Peyer's patch (tissue), 4 donors: ENCODE measurements at places on chromosomes 5 and 9. TPM values are rescaled to one million over a fixed set of nuclear protein-coding genes. Genes with fewer than 3 reads are reported as not detected.

GRCh38 chr5:171850324-171850947 lies 64.8 kb downstream of the SMIM23 start:
- no peak for DNase-seq

DNA sequence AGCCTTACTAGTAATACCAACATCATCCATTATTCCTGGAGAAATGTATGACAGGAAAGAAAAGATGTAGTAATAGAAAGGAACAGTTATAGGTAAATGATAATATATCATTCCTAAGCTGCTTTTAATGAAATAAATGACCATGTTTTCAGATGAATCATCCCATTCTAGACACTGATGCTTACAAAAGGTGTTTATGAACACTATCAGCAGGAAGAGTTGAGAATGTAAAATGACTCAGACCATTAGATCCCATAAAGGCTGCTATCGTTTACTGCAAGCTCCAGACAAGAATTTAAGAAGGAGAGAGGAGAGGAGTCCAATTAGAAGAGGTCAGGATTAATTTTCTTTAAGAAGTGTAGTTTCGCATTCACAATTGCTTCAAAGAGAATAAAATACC lies 1033.5 kb downstream of the EFNA5 start:
- DNase-seq: no peak

- DNase-seq: no peak
These were observed 234.0 kb upstream of the NMUR2 start for GRCh38 chr5:152638996-152639552.

Gene BRD8
- 130 TPM for total RNA-seq

Gene TMEFF1
- not detected for total RNA-seq

Gene LCN15
- not detected for total RNA-seq

- DNase-seq: peak; percentile 72
These were observed 18.5 kb upstream of the TCERG1 start for GRCh38 chr5:146428658-146429057.

DNA sequence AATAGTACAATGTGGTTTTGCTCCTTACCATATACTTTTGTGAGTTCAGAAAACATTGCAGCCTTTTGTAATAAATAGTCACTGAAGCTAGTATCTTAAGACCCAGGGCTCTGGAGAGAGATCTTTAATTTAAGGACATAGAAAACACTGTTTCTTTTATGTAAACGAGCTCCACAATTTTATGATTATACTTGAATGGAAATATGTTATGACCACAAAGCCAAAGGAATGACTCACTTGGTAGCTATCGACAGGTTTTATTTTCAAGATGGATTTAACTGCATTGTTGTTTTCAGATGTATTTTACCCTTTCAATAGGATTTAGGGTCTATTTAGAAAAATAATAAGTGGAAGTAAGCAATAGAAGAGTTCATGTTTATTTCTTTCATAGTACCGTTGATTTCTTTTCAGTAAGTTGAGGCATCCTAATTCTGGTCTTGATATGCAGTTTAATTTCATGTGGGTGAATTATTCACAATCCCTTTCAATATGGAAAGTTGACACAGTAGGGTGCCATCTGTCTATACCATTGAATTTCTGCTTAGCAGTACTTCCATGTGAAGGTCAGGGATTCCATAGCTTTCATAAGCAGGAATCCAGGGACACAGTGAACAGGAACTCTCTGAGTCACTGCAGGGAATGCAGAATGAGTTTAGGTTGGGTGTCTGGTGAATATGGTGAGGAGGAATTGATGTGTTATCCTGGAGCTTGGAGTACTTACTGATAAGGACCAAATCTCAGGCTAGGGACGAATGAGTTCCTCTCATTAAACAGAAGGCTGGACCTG lies 157.6 kb downstream of the CD180 start:
- DNase-seq: no peak

- DNase-seq: no peak
These were observed 70.3 kb downstream of the MAP1B start for GRCh38 chr5:72177538-72177937.

DNA sequence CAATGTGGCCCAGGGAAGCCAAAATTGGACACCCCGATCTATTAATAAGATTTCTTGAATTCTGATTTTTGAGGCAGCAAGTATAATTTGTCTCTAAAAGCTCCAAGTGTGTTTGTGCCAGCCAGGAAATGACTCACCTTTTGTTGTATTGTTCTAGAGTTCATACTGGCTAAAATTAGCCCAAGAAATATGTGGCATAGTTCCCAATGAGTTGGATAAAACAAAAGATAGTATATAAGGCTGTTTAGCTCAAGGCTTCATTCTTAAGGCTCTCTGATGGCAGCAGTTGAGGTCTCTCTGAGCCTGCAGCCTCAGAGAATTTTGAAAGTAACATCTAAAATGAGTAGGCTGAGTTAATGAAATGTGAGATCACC lies 21.6 kb downstream of the HMGXB3 start:
- DNase-seq: no peak

GRCh38 chr9:70411930-70412831 lies 2.3 kb downstream of the KLF9 start:
- peak; percentile 90 for DNase-seq

- no peak for DNase-seq
These were observed 36.1 kb downstream of the TEK start for GRCh38 chr9:27145143-27145542.

Gene GALNT12
- total RNA-seq: 112 TPM

GRCh38 chr5:171599957-171600612 lies 180.6 kb downstream of the FGF18 start:
- no peak for DNase-seq

Gene HACD4
- 8.3 TPM for total RNA-seq

Gene BARHL1
- not detected for total RNA-seq

DNA sequence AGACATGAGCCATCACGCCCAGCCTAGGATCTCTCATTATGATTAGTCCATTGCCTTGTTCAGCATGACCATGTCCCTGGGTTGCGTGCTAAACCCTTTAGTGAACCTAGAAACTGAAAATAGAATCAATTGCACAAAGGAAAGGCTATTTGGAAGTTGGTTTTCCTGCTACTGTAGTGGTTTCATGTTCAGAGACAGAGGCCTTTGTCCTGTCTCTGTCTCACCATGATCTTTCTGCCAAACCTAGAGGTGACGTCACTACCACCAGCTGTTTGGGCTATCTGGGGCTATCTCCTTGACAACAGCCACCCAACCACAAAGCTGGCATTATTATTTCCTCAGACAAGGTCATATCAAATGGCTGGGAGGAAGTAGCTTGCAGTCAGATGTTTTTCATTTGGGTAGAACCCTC lies 4.0 kb upstream of the CDK5RAP2 start:
- DNase-seq: peak; percentile 28

DNA sequence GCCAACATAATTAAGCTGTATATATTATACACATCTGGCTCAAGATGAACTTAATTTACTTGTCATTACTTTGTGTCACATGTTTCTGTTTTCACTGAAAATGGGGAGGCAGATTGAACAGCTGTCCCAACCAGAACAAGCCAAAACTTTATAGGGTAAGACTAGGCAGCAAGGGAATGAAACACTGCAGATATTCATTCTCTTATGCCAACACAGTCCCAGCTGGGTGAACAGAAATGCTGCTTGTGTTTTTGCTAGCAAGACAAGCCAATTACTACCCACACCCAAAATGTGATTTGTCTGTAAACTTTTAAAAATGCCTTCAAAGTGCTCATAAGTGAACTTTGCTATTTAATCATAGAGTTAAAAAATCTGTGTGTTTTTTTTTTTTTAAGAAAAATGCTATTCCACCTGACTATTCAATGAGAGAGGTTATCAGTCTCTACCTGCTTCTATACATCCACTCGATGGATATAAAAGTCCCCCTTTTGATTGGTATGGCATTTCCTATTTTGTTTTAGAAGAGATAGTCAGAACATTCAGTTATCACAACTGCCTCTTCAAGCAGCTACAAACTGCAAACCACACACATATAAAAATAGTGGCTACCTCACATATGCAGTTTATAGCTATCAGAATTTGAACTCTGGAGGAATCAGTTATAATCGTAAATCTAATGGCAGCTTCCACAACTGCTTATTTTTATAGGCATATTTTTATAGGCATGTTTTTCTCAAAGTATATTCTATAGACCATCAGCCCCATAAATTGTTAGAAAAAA lies 91.9 kb upstream of the PPP1R2B start:
- DNase-seq: no peak

- DNase-seq: no peak
These were observed 507 bp downstream of the CTNND2 start for GRCh38 chr5:11903614-11904264.

- no peak for DNase-seq
These were observed 1.1 kb downstream of the ARL15 start for GRCh38 chr5:54309276-54309675.

- no peak for DNase-seq
These were observed 204.4 kb upstream of the ADAMTSL1 start for GRCh38 chr9:18269561-18269960.

GRCh38 chr5:42919600-42919999 lies 107.9 kb upstream of the SELENOP start:
- no peak for DNase-seq

Gene PARP8
- total RNA-seq: 12.0 TPM

Gene ASPN
- total RNA-seq: 2.5 TPM

DNA sequence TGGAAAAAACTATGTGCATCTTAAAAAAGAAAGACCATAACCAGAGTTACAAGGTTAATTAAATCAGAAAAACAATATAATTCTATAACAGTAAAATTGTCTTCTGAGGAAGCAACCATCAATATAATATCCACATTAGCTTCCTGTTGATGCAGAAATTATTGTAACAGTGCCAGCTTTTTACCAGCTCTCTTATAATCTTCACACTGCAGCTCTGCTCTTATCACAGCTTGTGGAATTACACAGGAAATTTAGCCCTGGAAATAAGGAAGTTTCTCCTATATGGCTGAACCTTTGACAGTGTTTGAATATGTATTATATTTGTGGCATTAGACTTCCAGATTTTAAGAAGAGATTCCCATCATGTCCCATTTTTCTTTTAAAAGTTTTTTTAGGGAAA lies 49.1 kb upstream of the TEK start:
- no peak for DNase-seq

- DNase-seq: no peak
These were observed 4.0 kb downstream of the HDAC3 start for GRCh38 chr5:141632650-141633049.
